ENCODE measurements at places on chromosomes 7 and 10. TPM values are rescaled to one million over a fixed set of nuclear protein-coding genes. Genes with fewer than 3 reads are reported as not detected.
A peak's percentile ranks its signal among the peaks of the same experiment; 100 is the strongest.

GRCh38 chr10:101744267-101744666 lies 31.6 kb downstream of the FGF8 start:
- H3K4me1 ChIP-seq, result no peaks in the 10 kb centered on the region
- H3K4me3 ChIP-seq, result no peak overlapping the region
- DNase-seq, result no peak
- H3K27me3 ChIP-seq, result peaks cover 6% of the 10 kb centered on the region
- H3K27ac ChIP-seq, result no peak overlapping the region
- H3K36me3 ChIP-seq, result no peaks in the 10 kb centered on the region

Gene HKDC1
- 1.1 TPM for total RNA-seq

DNA sequence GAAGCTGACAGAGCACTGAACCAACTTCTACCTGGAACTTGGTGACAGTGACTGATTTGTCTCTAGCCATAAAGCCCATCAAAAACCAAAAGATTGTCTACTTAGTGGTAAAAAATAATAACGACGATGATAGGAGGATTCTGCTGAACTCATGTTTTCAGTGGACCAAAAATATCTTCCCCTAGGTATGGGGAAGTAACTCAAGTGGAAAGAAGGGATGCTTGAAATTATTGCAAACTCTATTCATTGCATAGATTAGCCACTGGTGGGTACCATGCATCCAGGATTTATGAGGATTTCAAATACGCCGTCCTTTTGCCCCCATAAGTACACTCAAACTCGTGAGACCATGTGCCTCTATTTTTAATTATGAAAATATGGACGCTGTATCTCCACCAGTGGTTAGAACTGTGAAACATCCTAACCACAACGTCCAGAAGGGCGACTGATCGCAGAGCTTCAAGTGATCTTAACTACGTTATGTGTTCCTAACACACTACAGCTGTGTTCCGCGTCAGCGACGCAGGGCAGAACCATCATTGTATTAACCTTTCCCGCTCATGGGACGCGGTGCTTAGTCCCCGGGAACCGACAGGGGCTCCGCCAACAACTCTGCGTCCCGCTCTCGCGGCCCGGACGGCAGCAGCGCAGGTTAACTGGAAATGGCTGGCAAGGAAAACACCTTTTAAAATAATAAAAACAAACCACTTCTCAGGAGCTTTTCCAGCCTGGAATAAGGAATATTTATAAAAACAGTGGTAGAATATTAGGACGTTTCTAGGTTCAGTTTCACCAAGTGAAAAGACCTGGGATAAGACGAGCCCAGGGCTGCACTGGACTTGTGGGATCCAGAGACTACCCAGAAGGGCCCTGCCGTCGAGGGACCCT lies 776 bp downstream of the PEX1 start:
- DNase-seq, result peak; percentile 74
- peak overlapping the region; percentile 90 for H3K4me3 ChIP-seq
- H3K36me3 ChIP-seq, result peaks cover 8% of the 10 kb centered on the region
- peaks cover 23% of the 10 kb centered on the region for H3K4me1 ChIP-seq

DNA sequence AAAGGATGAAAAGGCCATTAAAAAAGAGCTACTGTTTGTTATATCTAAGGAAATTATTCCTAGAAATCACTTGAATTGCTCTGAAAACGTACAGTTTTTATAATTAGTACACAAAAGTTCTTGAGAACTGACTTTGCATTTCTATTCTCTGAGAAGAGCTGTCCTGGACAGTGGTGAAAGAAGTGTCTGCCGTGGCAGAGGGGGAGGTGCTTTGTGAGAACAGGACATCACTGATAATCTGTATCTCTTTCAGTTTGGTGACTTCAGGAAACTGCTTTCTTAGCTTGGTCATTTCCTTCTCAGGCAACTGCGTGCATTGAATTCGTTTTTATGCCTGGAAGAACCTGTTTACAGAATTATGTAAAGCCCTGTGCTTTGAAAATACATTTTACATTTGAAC lies 52.1 kb downstream of the POLL start:
- no peaks in the 10 kb centered on the region for H3K4me1 ChIP-seq
- peaks cover 18% of the 10 kb centered on the region for H3K36me3 ChIP-seq
- H3K4me3 ChIP-seq, result no peak overlapping the region

GRCh38 chr7:47720141-47720906 lies 138.4 kb upstream of the TNS3 start:
- no peaks in the 10 kb centered on the region for H3K4me1 ChIP-seq
- no peak overlapping the region for H3K27ac ChIP-seq
- H3K4me3 ChIP-seq, result no peak overlapping the region
- H3K36me3 ChIP-seq, result no peaks in the 10 kb centered on the region

Gene VTI1A
- 24.5 TPM for total RNA-seq

DNA sequence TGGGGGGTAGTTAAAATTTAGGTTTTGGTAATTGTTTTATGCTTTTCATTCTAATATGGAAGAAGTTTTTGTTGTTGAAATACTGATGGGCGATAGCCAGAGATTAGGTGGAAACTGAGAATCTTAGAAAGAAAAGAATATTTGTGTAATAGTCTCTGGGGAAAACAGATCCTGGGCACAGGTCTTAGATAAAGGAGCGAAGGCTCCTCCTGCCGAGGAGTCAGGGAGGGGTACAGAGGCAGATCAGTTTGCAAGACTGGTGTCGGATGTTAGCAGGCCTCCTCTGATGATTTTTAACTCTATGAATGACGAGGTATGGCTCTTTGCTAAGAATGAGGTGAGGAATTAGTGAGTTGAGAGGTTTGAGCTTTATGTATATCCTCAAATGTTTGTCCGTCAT lies 339.7 kb downstream of the HGF start:
- H3K27ac ChIP-seq, result no peak overlapping the region
- H3K4me3 ChIP-seq, result no peak overlapping the region
- H3K4me1 ChIP-seq, result no peaks in the 10 kb centered on the region
- no peaks in the 10 kb centered on the region for H3K36me3 ChIP-seq

GRCh38 chr10:20598590-20598989 lies 298.5 kb downstream of the NEBL start:
- H3K36me3 ChIP-seq, result no peaks in the 10 kb centered on the region
- H3K4me1 ChIP-seq, result no peaks in the 10 kb centered on the region
- H3K27ac ChIP-seq, result no peak overlapping the region
- H3K27me3 ChIP-seq, result no peaks in the 10 kb centered on the region

Gene FBXW4
- total RNA-seq, result 36.3 TPM

DNA sequence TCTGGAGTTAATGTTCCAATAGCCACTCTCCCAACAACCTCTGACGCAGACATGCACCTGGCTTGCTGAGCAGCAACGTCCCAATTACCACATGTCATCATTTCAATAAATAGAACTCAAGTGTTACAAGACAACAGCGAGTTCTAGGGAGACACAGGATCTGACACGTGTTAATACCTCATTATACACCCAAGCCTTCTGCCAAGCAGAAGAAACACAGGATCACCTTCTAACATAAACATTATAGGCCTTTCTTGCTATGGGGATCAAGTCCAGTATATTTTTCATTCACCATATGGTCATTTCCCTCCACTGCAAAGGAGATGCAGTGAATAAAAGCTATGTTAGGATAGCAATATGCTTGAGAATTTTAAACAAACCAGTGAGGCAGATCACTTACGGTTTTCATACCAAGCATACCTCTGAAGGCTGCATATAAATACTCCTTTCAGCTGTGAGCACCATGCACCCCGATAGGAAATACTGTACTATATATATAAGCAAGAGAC lies 74.2 kb downstream of the JAZF1 start:
- H3K27ac ChIP-seq, result no peak overlapping the region
- no peak for DNase-seq
- no peak overlapping the region for H3K4me3 ChIP-seq

- peaks cover 3% of the 10 kb centered on the region for H3K36me3 ChIP-seq
- peak; percentile 66 for DNase-seq
- peaks cover 92% of the 10 kb centered on the region for H3K4me1 ChIP-seq
- peaks cover 2% of the 10 kb centered on the region for H3K27me3 ChIP-seq
- H3K4me3 ChIP-seq, result peak overlapping the region; percentile 71
- peak overlapping the region; percentile 96 for H3K27ac ChIP-seq
Observed at GRCh38 chr10:6068422-6068821, 6.3 kb upstream of the IL2RA start.

DNA sequence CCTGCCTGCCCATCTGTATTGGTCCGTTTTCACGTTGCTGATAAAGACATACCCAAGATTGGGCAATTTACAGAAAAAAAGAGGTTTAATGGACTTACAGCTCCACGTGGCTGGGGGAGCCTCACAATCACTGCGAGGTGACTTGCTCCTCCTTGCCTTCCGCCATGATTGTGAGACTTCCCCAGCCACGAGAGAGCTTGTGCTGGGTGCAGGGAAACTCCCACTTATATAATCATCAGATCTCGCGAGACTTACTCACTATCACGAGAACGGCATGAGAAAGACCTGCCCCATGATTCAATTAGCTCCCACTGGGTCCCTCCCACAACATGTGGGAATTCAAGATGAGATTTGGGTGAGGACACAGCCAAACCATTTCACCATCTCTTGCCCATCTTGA lies 111.8 kb downstream of the MYL10 start:
- H3K27me3 ChIP-seq, result peaks cover 5% of the 10 kb centered on the region
- no peak for DNase-seq
- no peaks in the 10 kb centered on the region for H3K36me3 ChIP-seq
- no peak overlapping the region for H3K27ac ChIP-seq
- no peaks in the 10 kb centered on the region for H3K4me1 ChIP-seq

- peaks cover 9% of the 10 kb centered on the region for H3K4me1 ChIP-seq
- H3K27ac ChIP-seq, result no peak overlapping the region
- H3K27me3 ChIP-seq, result no peaks in the 10 kb centered on the region
- peak; percentile 3 for DNase-seq
Observed at GRCh38 chr10:110444004-110444337, 53.7 kb upstream of the DUSP5 start.

Gene ANKRD1
- total RNA-seq, result not detected

GRCh38 chr7:113774182-113774807 lies 144.5 kb downstream of the PPP1R3A start:
- no peaks in the 10 kb centered on the region for H3K27me3 ChIP-seq
- no peak for DNase-seq
- no peaks in the 10 kb centered on the region for H3K36me3 ChIP-seq
- H3K4me3 ChIP-seq, result no peak overlapping the region
- H3K27ac ChIP-seq, result no peak overlapping the region

- H3K27me3 ChIP-seq, result peaks cover 7% of the 10 kb centered on the region
- no peak overlapping the region for H3K27ac ChIP-seq
- no peak overlapping the region for H3K4me3 ChIP-seq
- no peaks in the 10 kb centered on the region for H3K4me1 ChIP-seq
Observed at GRCh38 chr7:95530881-95531280, 45.1 kb downstream of the ASB4 start.

GRCh38 chr7:34991938-34992840 lies 45.1 kb downstream of the DPY19L1 start:
- H3K36me3 ChIP-seq, result no peaks in the 10 kb centered on the region
- no peaks in the 10 kb centered on the region for H3K27me3 ChIP-seq
- H3K4me1 ChIP-seq, result peaks cover 29% of the 10 kb centered on the region
- H3K27ac ChIP-seq, result peak overlapping the region; percentile 83
- H3K4me3 ChIP-seq, result peak overlapping the region; percentile 23

DNA sequence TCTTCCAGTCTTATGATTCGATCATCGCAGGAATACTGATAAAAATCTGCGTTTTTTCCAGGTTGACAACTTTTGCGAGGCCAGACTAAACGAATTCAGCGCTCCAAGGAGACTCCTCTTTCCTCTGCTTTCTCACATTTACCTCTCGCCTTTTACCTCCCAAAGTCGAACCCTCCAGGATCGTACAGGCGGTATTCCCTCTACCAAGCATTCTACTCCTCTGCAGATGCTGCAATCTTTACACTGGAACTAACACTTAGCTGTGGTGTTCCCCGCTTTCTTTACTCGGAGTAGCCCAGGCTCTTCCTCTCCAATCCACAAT lies 449 bp downstream of the NUDT5 start:
- H3K4me1 ChIP-seq, result peaks cover 49% of the 10 kb centered on the region
- peaks cover 32% of the 10 kb centered on the region for H3K36me3 ChIP-seq
- H3K27ac ChIP-seq, result peak overlapping the region; percentile 100
- H3K4me3 ChIP-seq, result peak overlapping the region; percentile 94

DNA sequence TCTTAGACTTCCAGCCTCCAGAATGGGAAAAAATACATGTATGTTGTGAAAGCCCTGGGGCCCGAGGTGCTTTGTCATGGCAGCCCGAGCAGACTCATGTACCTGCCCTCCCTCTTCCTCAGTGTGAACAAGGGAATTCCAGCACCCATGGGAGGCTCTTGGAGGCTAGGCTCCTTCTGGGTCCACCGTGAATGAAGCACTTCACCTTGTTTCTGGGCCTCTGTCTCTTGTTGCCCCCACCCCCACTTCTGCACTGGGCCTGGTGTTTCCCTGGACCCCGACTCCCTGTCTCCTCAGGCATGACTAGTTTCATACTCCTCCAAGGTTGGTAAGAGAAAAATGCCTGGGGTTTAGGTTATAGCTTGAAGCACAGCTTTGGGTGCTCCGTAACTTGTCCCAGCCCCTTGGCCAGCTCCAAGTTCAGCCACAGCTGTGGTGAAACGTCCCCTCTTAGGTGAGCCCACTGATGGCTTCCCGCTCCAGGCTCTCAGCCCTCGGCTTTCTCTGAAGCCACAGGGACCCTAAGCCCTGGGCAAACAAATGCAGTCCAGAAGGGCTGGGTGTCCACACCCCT lies 30.2 kb upstream of the ARHGAP22 start:
- peaks cover 28% of the 10 kb centered on the region for H3K27me3 ChIP-seq
- no peaks in the 10 kb centered on the region for H3K36me3 ChIP-seq
- no peak overlapping the region for H3K4me3 ChIP-seq
- no peak for DNase-seq

Gene VAX1
- total RNA-seq, result not detected

Gene CHAT
- total RNA-seq, result not detected

GRCh38 chr10:51090190-51090589 lies 15.9 kb downstream of the PRKG1 start:
- H3K36me3 ChIP-seq, result no peaks in the 10 kb centered on the region
- H3K4me1 ChIP-seq, result no peaks in the 10 kb centered on the region
- no peak overlapping the region for H3K27ac ChIP-seq
- no peaks in the 10 kb centered on the region for H3K27me3 ChIP-seq
- H3K4me3 ChIP-seq, result no peak overlapping the region
- no peak for DNase-seq

DNA sequence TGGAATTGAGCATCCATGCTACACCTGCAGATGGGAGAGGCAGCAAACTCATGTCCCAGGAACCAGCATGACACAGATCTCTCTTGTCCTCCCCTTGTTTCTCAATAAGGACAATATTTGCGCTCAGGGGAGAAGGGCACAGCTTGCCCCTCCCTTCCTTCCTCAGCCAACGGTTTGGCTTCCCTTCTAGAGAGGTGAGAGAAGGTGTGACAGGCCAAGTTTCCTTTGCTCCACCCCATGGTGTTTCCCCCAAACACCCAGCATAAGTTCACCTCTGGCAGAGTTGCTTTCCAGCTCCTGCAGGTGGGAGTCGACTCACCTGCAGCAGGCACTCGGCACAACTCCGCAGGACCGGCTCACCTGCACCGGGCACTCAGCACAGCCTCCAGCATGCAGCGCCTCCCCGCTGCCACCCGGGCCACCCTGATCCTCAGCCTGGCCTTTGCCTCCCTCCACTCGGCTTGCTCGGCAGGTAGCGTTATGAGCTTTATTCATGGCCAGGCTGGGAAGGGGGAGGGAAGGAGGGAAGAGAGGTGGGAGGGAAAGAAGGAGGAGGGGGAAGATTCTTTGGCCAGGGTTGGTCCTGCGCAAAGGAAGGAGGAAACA lies at the start of the genes ATP6V0A4 and TMEM213:
TSS of gene ATP6V0A4 (minus strand) at position 482 of the 606 bp plus-strand sequence. CDS start 26,949 bp downstream, outside the sequence.
TSS of gene TMEM213 (plus strand) at position 280 of the 606 bp plus-strand sequence. CDS start at position 391, 111 bp downstream.
- H3K4me3 ChIP-seq, result no peak within 1 kb of the TSS
- H3K4me1 ChIP-seq, result peaks cover 4% of the 10 kb centered on the region

Gene TNRC18
- 37.3 TPM for total RNA-seq
